Vagina (tissue), 2 donors: ENCODE measurements at places on chromosomes 1 and 21.

- no peak for DNase-seq
Measured at GRCh38 chr21:25927195-25927880, 192.6 kb downstream of the GABPA start.

DNA sequence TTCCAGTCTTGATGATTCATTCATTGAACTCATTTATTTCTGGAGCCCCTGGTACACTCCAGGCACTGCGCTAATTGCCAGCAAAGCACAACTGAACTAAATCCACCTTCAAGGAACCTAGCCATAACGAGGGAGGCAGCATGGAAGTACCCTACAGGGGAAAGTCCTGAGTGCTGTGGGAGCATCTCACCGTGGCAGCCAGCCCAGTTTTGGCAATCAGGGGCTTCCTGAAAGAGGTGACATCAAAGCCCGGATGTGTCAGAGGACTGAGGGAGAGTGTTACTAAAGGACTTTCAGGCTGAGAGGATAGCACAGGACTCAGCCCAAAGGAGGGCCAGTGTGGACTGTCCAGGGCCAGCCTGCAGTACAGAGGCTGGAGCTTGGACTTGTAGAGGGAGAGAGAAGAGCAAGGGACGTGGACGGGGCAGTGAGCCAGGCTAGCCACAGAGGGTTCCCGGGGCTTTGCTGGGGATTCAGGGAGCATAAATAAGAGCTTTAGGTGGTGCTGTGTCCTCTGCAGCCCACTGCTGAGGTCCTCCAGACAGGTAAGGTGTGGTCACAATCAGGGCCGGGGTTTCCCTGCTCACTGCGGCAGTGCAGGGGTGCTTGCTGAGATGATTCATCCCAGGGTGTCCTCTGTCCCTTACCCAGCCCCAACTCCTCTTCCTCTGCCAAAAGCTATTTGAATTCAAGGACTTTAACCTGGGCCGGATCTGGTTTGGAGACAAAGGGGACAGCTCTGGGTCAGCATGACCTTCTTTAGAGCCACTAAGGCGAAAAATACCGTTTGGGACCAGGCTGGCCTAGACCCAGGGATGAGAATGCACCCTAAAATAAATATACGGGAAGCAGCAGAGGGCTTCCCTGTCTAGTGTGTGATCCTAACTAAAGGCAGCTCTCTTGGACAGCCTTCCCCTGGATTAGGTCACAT is 128.3 kb downstream of the EDEM3 start:
- DNase-seq, result no peak

DNA sequence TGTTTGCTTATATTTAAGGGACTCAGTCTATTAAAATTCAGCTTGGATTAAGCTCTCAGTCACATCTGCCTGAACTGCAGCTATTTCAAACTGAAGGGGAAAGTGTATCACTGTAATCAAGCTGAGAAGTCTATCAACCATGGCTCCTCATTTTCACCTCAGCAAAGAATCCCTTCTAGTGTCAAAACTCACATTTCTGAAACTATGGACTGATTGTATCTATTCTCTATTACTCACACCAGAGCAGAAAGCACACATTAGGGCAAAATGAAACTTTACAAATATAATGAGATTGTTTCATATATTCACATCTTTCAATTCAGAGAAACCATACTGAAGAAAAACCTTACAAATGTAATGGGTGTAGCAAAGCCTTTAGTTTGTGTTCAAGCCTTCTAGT is 14.6 kb upstream of the C1orf146 start:
- DNase-seq, result no peak

- DNase-seq, result no peak
Measured at GRCh38 chr21:38930066-38930465, 124.3 kb downstream of the ETS2 start.

- no peak for DNase-seq
Measured at GRCh38 chr1:246333855-246334254, 173.2 kb downstream of the SMYD3 start.
